ENCODE measurements at places on chromosomes 3 and 15.

DNA sequence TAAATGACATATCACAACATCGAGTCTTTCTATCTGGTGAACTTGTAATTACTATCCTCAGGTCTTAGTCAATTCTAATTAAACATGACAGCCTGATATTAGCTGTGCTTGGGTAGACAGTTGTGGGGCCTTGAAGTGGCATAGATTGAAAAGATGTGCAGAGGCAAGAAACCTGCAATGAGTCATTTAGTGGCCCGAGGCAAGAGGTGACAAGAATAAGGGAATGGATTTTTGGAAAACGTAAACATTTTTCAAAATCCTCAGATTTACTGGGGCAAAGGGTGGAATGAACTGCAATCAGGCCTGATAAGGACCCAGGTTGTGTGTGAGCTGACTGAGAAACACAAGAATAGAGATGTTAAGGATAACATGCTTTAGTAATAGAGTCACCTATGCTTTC, 29.5 kb upstream of the ULK4 start:
- no peak for DNase-seq

DNA sequence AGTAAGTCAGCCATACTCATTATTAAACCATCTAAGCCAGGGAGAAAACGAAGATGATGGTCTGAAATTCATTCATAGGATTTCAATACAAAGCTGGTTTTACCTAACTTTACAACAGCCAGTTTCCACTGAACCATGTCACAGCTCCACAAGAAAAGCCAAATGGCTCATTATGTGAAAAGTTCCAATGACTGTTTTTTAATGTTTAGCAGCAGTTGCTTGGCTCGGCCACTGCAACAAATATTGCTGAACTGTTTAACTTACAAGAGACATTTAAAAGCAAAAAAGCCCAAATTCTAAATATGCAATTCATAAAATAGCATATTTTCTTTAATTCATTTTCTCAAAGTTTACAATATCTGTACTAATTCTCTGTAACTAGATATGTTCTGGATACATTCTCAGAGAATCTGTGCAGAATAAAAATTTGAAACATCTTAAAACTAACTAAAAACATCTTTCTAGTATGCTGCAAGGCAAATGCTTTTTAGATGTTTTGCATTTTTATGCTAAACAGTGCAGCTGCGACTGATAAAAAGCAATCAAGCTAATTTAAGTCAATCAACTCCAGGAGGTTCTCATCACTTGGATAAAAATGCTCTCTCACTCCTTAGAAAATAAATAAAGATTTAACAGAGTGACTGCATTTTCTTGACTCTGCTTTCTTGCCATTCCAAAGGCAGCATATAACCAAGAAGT, 356.5 kb downstream of the ERC2 start:
- no peak for DNase-seq

GRCh38 chr15:70159713-70160009, 61.9 kb upstream of the TLE3 start:
- DNase-seq, result no peak

- DNase-seq, result peak; percentile 40
Measured at GRCh38 chr15:31268108-31268501, 58.5 kb upstream of the KLF13 start.

GRCh38 chr3:12049675-12050074, 45.5 kb downstream of the SYN2 start:
- no peak for DNase-seq

DNA sequence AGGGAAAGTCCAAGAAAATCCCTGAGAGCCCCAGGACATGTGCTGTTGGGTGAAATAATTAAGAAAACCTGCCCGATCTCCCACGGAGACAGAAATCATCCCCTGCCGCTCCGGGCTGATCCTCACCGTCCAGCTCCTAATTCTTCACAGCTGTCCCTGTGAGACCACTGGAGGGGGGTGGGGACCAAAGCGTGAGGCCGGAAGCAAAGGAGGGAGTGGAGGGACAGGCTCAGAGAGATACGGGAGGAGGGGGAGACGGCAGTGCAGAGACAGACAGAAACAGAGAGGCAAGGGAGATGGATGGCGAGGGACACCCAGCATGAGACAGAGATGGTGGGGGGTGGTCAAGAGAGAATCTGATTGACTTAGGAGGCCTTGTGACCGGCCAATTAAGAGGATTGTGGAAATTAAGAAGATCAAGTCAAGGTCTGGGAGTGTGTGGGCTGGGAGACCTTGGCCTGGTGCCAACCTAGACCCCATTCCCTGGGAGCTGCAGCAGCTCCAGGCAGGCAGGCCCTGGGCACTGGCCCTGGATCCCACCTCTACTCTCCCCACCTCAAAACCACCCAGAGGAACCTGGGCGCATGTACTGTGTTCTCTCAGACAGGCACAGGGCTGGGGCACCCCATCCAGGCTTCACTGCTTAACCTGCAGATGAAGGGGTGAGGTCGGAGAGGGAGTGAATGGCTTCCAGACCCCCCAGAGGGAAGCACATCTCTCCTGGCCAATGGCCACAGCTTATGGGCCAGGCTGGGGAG, 113.2 kb upstream of the ALDH1A3 start:
- DNase-seq, result peak; percentile 28

- DNase-seq, result no peak
Measured at GRCh38 chr15:70014331-70014730, 83.4 kb downstream of the TLE3 start.

DNA sequence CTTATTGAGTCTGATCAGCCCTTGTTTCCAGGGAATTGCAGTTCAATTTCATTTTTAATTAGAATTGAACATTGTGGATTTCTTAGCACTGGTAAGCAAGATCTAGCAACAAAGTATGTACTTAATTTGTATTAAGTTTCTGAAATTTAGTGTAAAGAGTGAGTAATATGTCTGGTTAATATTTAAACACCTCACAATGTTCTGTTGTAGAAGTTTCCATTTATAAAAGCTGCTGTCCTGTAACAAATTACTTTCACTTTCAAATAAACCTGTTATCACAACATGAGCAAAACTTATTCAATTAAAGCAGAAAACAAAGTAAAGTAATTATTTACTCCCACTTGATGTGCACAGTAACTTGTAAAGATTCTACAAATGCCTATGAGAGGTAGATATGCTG, 448.5 kb downstream of the NAALADL2 start:
- DNase-seq, result no peak

- DNase-seq, result no peak
Measured at GRCh38 chr15:61936528-61937195, 123.6 kb downstream of the VPS13C start.

- no peak for DNase-seq
Measured at GRCh38 chr15:78909791-78910228, 35.0 kb downstream of the CTSH start.

DNA sequence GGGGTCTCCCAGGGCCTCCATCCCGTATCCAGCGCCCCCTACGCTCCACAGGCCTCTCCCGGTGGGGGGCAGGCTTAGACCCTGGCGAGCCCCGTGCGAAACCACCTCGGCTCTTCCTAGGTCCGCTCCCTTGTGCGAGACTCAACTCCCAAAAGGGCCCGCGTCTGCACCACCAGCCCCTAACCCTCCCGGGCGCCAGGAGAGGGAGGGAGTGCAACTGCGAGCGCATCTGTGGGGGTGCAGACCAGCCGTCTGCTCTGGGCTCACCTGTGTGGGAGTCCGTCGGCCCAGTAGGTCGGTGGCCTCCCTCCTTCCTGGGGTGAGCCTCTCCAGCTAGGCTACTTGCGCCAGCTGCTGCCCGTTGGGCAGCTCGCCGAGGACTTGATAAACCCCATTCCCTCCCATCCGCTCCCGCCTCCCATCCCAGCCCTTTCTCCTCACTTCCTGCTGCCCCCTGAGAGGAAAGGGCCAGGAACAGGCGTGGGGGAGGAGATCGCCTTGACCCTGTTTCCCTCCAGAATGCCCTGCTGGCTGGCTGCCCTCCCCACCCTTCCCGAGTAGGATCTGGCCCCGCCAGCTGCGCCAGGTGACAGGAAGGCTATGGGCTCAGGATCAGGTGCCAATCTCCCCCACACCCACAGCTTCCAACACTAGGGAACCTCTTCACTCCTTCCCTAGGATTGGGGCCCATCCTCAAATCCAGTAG, at the start of gene HYAL2:
TSS of gene HYAL2 (minus strand) at position 360 of the 706 bp plus-strand sequence. CDS start 2,256 bp downstream, outside the sequence.
- no peak for DNase-seq

DNA sequence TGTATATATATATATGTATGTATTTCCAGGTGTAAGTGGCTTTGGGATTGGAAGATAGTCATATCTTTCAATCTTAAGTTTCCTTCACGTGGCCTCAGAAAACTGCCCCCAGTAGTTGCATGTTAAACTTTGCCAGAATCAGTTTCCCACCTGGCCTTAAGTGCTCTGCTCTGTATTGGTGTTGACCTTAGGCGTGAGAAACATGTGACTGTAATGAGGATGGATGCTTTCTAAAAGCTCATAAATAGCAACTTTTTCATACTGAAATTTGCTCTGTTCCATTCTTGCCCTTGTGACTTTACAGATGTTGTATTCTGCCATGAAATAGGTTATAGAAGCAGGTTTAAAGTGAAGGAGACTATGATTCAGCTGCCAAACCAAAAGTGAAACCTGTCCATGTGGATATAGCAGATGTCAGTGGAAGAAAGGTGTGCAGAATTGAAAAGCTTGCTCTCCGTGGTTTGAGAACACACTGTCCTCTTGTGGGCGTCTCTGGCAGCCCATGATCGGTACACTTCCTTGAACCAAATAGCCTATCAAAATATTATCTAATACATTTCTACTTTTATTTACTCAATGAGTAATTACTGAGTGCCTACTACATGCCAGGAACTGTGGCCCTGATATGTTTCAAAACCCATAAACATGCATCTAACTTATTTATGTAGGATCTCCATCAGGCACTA, 15.8 kb downstream of the SCG5 start:
- no peak for DNase-seq

GRCh38 chr15:48851956-48852355, 26.0 kb upstream of the EID1 start:
- DNase-seq, result no peak

Measured in liver (tissue), 10 donors.